ENCODE measurements at places on chromosomes 1 and 21.

DNA sequence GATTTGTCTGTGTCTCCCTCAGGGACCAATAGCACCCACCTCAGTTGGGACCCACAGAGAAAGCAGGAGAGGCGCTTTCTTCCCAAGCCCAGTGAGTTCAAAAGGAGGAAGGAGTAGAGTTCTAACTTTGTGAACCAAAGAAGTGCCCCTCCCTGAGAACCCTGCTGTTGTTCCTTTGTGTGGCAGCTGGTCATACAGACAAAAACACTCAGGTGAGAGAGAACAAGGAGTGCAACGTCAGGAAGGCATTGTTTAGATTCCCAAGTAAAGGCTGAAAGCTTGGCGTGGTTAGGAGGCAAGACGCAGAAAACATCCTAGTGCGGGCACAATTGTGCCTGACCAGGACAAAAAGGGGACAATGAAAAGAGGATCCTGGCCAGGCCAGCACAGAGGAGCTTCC, 654.6 kb downstream of the KIF26B start:
- DNase-seq: no peak

DNA sequence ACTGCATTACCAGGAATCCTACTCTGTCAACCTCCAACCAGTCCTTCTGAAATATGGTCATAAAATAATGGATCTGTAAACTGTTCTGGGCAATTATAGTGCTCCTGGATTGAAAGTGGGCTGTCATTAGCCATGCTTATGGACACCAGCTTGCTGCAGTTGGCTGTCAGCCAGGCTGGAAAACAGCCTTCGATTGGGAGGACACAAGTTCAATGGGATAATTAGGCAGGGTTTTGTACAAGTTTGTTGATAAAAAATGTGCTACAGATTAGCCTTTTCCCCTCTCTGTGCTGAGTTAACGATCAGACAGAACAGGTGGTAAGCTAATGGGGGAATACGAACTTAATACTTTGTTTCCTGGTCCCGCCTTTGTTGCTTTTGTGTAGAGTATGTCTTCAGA, 413.9 kb downstream of the DUSP10 start:
- peak; percentile 4 for DNase-seq

- peak; percentile 84 for DNase-seq
Observed at GRCh38 chr1:214328770-214329469, 48.0 kb downstream of the SMYD2 start.

DNA sequence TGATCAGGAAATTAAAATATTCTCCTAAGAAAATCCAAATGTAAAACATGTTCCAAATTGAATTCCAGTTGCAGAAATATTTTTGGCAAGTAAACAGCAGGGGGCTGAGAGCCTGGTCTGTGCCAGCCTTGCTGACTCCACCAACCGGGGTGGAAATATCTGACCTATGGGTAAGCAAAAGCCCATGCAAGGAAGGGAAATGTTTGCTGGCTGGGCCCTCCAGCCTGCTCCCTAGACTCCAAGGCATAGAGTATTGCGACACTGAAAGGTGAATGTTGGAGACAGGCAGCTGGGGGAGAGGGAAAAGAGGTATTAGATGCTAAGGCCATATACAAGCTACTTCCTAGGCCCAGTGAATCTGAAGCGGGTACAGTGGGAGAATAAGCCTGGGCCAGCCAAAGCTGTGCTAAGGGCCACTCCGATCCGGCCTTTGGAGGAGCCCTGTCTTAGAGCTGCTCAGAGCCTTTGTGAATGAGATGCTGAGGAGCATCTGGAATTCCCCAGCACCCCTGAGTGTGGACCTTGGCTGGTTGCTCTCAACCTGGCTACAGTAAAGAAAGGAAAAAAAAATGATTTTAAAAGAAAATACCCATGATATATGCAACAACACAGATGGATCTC, 24.9 kb upstream of the ATP1B1 start:
- DNase-seq: no peak

- no peak for DNase-seq
Observed at GRCh38 chr1:22317231-22317919, 134.3 kb upstream of the ZBTB40 start.

DNA sequence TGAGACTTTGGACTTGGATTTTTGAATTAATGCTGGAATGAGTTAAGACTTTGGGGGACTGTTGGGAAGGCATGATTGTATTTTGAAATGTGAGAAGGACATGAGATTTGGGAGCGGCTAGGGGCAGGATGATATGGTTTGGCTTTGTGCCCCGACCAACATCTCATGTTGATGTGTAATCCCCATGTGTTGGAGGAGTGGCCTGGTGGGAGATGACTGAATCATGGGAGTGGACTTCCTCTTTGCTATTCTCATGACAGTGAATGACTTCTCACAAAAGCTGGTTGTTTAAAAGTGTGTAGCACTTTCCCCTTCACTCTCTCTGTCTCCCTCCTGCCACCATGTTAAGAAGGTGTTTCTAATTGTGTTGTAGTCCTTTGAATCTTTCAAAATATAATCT, 9.3 kb upstream of the PHGDH start:
- no peak for DNase-seq

DNA sequence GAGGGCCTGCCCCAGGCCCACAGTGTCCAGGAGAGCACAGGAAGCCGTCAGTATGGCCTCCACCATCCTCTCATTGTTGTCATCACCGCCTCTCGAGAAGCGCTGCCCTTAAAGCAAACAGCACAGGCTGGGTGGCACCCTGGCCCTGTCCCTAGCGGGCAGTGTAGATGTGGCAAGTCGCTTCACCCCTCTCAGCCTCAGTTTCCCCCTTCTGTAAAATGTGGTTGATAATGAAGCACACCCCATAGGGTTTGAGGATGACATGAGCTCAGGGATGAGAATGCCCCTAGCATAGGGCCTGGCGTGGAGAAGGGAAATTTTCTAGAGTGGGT, 13.4 kb downstream of the PLA2G2F start:
- no peak for DNase-seq

- DNase-seq: peak; percentile 10
Observed at GRCh38 chr1:241323514-241324195, 33.4 kb downstream of the RGS7 start.

GRCh38 chr1:165675794-165676193, 22.6 kb downstream of the ALDH9A1 start:
- no peak for DNase-seq

GRCh38 chr1:11147197-11147770, 41.9 kb upstream of the ANGPTL7 start:
- DNase-seq: no peak

DNA sequence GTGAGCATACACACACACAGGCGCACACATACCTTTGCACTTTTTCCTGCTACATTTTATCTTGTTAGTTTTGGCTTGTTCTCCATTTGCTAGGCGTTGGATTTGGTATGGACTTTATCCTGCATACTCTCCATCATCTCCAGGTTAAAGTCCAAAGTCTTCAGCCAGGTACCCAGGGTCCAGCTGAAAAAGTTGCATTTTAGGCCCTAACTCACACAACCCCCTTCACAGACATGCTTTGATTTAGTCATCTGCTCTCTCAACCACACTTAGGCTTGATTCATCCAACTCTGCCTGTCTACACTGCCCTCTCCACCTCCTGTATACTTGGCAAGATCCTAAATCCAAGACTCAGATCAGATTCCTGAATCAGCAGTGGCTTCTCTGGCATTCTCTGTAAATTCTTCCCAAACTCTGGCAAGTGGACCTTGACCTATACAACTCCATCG, 10.7 kb upstream of the LAMB3 start:
- peak; percentile 68 for DNase-seq

- DNase-seq: peak; percentile 89
Observed at GRCh38 chr1:31745096-31745945, 18.8 kb downstream of the ADGRB2 start.

DNA sequence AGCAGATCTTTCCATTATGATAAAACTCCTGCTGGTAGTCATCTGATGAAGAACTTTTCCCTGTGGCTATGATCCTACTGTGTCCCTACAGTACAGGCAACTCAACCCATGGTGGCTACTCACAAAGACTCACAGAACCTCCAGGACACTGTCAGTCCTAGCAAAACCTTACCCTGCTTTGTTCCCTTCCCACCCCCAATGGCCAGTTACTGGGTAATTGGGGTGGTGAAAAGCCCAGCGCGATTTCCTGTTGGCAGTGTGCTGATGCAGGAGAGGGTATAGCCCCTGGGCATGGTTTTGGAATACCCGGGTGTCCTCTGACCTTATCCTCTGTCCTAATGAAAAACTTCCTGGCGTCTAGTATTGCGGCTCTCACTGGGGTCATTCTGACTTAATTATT, 533 bp upstream of the RGL1 start:
- no peak for DNase-seq

- peak; percentile 69 for DNase-seq
Observed at GRCh38 chr1:150973836-150974579, 627 bp downstream of the CERS2 start.

- peak; percentile 63 for DNase-seq
Observed at GRCh38 chr1:116909512-116910378, at the start of gene PTGFRN. PTGFRN (plus strand) TSS chr1:116909916; CDS start chr1:116910204, 288 bp downstream.

DNA sequence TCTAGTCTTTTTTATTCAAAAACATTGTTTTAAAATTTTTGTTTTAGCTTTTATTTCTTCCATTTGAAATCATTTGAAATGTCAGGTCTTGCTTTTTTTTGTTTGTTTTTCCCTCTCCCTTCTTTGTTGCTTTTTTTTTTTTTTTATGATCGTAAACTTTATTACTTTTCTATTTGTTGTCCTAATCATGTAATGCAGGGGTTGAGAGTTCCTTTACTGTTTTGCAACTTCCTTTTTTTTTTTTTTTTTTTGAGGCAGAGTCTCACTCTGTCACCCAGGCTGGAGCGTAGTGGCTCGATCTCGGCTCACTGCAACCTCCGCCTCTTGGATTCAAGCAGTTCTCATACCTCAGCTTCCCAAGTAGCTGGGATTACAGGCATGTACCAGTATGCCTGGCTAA, 24.8 kb downstream of the IVNS1ABP start:
- DNase-seq: peak; percentile 37

DNA sequence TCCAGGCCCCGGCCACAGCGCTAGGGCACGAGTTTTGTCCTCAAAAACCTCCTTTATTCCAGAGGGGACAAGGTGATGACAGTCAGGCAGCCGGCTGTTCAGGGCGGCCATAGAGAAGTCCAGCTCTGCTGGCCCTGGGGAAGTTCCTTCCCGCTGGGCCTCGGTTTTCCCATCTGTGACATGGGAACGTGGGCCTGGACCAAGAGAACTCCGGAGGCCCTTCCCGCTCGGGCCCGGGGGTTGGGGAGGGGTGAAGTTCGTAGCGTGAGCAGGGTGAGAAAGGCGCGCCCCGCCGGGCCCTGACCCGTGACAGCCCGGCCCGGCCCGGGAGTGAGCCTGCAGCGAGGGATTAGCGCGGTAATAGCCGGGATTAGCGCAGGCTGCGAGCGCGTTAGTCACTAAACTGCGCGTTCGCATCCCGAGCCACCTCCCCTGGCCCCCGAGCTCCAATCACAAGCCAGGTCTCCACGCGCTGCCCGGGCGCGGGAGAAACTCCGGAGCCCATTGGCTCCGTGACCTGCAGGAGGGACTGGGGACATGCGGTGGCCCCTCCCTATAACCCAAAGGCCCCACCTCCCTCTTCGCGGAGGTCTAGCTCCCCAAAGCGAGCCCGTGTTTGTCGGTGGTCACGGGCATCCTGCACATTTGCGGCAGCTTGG, 29.8 kb upstream of the PADI2 start:
- DNase-seq: no peak

DNA sequence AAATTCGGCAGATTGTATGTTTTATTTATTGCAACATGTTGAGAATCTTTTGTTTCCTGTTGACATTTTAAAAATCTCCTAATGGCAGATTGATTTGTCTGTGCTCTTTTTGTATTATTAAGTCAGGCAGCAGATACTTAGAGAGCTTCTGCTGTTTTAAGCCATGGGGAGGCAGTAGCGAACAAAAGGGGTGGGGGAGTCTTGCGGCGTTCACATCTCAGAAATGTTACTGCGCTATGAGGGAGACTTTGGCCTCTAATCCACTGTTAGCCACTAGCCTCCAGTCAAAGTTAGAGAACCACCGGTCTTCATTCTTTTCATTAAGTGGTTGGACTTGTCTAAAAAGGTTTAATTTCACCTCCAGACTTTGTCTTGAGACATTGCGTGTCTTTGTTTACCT, 93.6 kb downstream of the DYRK1A start:
- DNase-seq: no peak

GRCh38 chr1:209168204-209168603, 415.3 kb upstream of the CAMK1G start:
- no peak for DNase-seq

DNA sequence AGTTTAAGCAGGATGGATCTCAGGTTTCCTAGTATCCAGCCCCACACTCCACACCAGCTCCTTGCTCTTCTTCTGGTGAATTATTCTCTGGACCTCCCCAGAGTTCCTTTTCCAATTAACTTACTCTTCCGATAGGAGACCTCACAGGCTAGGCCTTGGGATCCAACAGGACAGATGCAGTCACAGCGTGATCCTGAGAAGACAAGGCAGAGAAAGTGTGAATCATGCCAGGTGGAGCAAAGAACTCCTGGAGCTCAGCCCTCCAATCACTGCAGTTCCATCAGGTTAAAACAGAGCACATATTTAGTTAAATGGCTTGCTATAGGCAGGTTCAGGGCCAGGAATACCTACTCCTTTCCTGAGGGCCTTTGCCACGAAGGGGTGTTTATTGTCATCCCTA, 34.1 kb downstream of the C8B start:
- no peak for DNase-seq

DNA sequence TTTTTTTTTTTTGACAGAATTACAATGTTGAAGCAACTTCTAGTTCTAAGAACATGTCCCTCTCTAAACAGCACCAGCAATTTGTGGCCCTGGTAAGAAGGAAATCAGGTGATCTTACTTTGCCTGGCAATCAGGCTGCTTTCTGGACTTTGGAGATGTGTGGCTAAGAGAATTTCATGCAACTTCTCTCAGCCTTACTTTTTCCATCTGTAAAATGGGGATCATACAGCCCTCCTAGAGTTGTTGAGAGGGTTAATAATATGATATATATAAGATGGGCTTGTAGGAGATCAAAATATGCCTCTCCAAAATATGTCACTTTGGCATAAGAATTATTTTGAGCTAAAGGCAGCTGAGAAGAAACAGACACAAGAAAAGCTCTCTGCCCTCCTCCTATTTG, 92.0 kb downstream of the SLC25A24 start:
- no peak for DNase-seq

DNA sequence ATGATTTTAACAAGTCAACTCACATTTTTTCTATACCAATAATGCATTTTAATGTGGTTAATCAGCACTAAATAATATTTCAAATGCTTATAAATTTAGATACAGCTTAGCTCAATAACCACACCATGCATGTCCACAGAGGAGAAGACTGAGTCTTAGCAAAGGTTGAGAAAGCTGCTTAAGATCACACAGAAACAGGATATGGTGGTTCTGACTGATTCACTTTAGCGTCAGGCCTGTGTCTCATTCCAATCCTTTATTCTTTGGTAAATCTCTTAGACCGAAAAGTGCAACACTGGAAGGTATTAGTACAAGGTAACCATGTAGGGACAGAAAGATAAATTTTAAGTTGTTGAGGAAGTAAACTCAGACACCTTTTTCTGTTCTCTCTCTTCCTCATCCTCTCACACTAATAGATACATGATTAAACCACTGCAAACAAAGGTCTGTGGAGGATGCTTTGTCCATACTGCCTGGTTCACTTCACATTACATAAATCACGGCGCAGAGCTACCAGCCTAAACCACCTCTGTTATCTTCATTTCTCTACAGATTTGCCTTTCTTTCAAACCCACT, 139.0 kb downstream of the DPYD start:
- DNase-seq: no peak

- peak; percentile 37 for DNase-seq
Observed at GRCh38 chr1:58570094-58570493, 7.0 kb downstream of the TACSTD2 start.

Data from small intestine (tissue), 16 donors.